ENCODE measurements at places on chromosomes 3 and 15.

GRCh38 chr3:4976109-4976508, 3.1 kb upstream of the BHLHE40 start:
- DNase-seq: no peak

DNA sequence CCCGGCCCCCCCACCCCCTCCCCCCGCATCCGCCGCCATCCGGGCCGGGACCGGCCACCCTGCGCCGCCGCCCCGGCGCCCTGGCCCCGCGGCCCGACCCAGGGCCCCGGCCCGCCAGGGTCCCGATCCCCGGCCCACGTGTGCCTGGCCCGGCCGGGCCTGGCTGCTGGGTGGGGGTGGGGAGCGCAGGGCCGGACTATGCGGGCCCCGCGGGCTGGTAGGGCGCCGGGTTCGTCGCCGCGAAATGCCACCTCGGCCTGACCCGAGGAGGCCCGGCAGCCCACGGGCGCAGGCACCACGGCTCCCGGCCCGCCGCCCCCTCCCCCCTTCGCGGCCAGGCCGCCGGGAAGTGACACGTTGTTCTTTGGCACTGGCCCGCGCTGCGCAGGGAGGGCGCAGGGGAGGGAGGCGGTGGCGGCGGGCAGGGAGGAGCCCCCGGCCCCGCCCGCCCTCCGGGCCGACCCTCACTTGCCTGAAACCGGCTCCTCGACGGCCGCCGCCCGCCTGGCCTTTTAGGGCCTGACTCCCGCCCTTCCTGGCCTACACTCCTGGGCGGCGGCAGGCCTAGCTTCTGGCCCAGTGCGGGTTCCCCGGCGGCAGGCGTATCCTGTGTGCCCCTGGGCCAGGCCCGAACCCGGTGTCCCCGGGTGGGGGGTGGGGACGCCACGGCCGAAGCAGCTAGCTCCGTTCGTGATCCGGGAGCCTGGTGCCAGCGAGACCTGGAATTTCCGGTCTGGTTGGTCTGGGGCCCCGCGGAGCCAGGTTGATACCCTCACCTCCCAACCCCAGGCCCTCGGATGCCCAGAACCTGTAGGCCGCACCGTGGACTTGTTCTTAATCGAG, 515 bp downstream of the EIF4G1 start:
- DNase-seq: peak; percentile 47

DNA sequence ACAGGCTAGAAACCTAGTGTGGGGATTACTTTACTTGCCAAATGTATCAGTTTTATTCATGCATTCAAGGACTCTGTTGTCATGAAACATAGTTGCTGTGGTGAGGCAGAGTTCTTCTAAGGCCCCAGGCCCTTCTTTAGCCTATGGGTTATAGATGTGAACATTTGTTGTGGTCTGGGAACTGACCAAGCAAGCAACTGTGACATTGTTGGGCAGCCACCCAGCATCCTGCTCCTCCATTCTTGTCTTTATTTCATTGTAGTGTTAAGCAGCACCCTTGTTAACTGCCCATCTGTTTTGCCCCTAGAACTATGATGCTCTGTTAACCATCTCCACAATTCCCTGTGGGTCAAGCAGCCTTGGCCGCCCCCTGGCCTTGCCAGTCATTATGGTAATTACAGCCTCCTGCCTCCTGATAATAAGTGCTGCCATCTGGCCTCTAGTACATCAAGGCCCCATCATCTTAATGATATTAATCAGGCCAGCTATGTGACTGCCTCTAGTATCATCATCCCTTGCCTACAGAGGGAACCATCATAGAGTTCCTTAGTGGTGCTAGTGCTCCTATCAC, 12.2 kb upstream of the IFT57 start:
- DNase-seq: no peak

GRCh38 chr15:48643206-48643605, 2.3 kb downstream of the FBN1 start:
- no peak for DNase-seq

- no peak for DNase-seq
These were observed 67.0 kb downstream of the CHAC1 start for GRCh38 chr15:41020311-41020710.

DNA sequence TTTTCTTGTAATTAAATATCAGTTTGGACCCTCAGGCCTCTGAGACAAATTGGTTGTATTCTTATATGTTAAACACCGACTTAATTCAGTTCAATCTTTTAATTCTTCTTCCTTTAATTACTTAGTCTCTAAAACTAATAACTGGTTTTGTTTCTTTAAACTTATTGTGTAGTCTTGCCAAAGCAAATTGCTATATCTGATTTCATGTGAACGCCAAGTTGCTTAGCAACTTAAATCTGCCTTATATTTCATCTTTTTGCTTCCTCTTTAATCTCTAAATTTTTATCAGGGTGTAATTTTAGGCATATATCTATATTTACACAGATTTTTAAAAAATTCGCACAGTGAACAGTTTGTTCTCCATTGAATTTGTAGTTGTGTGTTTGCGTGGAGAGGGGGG, 82.2 kb downstream of the CADM2 start:
- no peak for DNase-seq

DNA sequence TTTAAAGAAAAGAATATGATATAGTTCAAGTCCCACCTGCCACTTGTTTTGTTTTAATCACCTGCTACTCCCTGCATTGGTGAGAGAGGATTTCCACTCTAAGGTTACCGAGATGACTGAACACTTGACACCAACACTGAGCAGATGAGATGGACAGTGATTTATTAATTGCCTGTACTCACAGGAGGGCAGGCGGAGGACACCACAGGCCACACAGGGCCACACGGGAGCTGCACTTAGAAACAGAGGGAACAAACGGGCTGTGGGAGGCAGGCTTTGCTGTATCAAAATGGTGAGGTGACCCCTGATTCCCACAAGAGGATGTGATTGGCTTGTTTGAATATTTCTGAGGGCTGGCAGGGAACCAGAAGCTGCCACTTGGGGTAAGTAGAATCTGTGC, 10.8 kb downstream of the MINAR1 start:
- no peak for DNase-seq

DNA sequence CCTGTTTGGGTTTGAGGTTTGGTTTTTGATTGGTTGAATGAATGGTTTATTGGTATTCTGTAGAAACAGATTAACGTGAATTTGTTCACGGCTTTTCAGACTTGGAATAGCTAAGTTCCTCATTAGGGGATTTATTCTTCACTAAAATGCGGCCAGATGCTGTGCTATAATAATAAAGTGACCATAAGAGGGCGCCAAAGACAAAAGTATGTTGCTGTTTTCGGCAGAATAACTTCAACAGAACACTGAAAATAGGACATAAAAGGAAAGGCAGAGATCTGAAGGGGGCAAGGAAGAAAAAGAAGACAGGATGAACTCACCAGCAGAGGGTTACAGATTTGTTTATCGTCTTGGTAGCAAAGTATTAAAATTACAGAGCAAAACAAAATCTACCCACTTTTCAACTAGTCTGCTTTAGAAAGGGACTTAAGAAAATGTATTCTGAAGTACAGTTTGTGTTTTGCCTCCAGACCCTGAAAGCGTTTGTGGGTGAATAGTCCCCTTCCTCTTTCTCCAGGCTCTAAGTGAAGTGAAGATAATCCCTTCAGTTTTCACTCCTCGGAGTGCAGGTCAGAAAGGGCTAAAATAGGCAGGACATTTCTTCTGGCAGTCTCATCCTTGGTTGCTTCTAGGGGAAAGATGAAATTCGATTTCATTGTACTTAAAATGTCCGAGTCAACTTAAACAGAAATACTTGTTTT, 147.6 kb downstream of the IL20RB start:
- no peak for DNase-seq

GRCh38 chr3:82085851-82086475, 324.5 kb upstream of the GBE1 start:
- DNase-seq: no peak

DNA sequence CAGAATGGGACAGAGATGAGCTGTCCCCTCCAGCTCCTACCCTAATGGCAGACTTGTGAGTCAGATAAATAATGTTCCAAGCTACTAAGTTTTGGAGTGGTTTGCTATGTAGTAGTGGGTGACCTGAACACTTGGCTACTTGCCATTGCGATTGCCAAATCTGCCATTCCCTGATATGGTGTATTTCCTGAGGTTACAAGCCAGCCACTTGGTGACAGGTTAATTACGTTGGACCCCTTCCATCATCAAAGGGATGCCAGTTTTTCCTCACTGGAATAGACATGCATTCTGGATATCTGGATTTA, 33.6 kb downstream of the MORF4L1 start:
- DNase-seq: no peak

DNA sequence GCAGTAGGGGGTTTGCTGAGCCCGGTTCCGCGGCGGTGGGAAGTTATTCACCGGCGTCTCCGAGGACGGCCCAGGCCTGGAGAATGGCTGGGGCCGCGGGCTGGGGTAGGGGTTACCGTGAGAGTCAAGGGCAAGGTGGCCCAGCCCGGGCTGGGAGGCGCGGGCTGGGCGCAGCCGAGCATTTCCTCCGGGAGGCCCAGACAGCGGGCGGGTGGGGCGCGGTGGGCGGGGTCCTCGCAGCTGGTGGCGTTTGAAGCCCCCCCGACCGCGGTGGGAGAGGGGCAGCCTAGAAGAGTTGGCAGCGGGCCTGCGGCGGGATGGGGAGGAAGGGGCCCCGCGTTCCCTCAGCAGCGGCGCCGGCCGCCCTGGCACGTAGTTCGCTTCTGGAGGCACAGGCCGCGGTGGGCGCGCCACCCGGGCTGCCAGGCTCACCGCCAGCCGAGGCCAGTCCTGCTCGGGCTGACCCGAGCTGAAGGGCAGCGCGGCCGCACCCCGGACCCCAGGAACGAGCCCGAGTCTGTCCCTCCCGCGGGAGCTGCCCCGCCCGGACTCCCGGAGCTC, 960 bp upstream of the KLF13 start:
- peak; percentile 48 for DNase-seq

- DNase-seq: no peak
These were observed 38.9 kb upstream of the NECTIN3 start for GRCh38 chr3:111032677-111033076.

DNA sequence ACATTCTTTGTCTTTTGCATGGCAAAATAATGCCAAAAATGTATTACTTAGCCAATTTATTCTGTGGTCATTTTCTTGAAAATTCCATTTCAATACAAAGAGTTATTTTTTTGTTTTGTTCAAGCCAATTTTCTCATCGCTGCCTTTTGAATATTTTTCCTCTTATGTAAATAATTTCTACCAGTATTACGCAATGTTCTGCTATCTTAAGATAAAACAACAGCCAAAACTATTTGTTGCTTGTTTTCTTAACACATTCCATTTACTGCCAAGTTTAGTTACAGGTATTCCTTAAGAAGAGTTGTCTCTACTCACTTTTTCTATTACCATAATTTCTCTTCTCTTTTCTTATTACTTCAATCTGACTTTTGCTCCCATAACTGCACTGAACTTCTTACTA, 163.1 kb downstream of the ROBO1 start:
- no peak for DNase-seq

DNA sequence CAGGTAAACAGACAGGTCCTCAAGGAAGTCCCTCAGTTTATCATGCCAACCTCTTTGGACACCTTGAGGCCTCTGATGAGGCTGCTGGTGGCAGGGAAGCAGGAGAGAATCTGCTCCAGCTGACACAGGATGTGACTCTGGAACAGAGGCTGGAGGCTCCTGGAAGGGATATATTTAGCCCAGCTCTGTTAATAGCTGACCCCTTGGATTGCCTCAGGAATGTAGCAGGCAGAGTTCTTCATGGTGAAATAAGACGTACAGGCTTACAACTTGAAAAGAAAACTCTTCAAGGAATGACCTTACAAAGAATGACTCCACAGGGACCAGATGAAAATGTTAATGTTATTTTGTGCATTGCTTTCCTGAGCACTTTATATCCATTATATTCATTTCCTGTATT, 90.5 kb downstream of the AQP9 start:
- no peak for DNase-seq

DNA sequence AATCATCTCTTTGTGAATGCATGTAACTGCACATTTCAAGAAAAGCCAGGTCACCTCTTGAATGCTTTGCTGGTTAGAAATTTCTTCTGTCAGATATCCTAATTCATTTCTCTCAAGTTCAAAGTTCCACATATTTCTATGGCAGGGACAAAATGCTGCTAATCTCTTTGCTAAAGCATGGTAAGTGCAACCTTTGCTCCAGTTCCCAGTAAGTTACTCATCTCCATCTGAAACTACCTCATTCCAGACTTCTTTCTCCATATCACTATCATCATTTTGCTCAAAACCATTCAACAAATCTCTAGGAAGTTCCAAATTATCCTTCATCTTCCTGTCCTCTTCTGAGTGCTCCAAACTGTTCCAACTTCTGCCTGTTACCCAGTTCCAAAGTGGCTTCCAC, 230.6 kb downstream of the ZMAT3 start:
- DNase-seq: no peak

- no peak for DNase-seq
These were observed 15.8 kb downstream of the LOXL1 start for GRCh38 chr15:73941871-73942635.

- DNase-seq: no peak
These were observed 62.5 kb upstream of the MLF1 start for GRCh38 chr3:158508481-158508880.

- no peak for DNase-seq
These were observed 11.7 kb upstream of the ZNF148 start for GRCh38 chr3:125386811-125387210.

- no peak for DNase-seq
These were observed 2.7 kb upstream of the ALAS1 start for GRCh38 chr3:52195291-52195597.

DNA sequence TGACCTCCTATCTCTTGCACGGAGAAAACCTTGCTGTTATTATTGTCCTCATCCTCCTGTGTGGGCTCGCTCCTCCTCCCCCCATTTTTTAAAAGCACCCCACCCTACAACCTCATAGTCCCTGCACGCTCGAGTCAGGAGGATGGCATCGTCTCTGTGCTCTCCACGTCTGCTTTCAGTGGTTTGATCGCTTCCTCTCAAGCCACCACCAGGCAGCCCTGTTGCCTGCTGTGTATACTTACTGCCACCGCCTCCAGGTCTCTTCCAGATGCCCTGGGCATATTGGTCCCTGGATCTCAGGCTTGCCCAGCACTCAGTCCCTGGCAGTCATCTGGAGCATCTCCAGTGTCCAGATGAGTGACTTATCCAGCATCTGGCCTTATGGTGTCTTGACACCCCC, 42.1 kb upstream of the GCNT3 start:
- no peak for DNase-seq

DNA sequence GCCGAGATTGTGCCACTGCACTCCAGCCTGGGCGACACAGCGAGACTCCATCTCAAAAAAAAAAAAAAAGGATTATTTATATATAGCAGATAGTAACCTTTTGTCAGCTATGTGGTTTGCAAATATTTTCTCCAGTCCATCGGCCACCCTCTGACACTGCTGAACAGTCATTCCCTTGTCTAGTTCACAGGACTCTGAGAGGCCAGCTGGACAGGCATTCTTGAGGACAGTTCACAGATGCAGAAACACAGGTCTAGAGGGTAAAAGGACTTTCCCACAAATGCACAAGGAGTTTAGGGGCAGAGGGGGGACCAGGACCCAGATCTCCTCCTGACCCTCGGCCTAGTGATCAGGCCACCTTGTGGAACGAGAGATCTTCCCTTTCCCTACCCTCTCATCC, 7.5 kb upstream of the TMEM40 start:
- no peak for DNase-seq

GRCh38 chr3:185270956-185271332, 17.1 kb upstream of the EHHADH start:
- DNase-seq: no peak

- no peak for DNase-seq
These were observed 1.4 kb downstream of the MORF4L1 start for GRCh38 chr15:78873793-78874765.

- DNase-seq: no peak
These were observed 14.9 kb upstream of the MYH15 start for GRCh38 chr3:108525256-108525655.
